ENCODE measurements at places on chromosomes 11 and 22.

DNA sequence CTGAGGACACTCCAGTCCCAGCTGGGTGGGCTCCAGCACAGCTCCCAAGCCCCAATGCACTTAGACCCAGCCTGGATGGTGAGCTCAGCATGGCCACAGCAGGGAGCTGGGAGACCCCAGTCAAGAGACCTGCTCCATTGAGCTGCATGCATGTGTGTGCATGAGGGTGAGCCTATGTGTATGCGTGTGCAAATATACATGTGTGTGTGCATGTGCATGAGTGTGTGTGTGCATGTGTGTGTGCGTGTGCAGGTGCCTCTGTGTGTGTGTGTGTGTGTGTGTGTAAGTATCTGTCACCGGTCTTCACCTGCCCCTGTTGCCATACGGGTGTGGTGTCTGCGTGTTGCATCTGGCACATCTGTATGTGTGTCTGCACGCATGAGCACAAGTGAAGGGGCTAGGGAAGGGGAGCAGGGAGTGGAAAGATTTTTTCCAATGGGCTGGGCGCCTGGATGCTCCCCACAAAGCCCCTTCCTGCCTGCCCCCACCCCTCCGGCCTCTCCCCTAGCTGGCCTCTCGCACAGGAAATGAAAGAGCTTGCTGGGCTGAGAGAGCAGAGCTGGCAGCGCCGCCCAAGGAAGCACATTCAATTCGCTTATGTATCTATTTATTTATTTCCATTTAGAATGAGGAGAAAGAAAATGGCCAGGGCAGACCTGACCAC, 4.1 kb downstream of the TSPAN32 start:
- DNase-seq, result no peak

DNA sequence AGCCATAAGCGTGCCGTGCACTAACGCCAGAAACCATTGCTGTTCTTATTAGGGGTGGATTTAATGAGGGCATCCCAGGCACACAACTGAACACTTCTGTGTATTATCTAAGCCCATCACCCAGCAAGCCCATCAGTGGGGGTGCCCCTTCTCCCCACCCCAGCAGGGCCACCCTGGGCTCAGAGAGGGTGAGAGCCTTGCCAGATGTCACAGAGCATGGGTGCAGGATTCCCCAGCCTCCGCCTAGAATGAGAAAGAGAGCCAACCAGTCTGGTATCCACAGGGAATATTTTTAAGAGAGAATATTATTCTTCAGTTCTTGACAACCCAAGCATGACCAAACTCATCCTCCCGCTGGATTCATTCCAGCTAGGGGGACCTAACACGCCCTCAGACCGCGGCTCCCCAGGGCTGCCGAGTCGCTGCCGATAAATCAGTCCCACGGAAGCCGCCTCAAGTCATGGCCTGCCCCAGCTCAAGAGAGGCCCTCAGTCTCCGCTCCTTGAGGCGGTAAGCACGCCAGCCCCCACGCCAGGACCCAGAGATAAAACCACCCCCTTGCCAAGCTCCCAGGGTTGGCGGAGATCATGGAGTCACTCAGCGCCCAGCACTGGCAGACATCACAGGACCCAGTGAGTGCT, 47.2 kb downstream of the MN1 start:
- no peak for DNase-seq

DNA sequence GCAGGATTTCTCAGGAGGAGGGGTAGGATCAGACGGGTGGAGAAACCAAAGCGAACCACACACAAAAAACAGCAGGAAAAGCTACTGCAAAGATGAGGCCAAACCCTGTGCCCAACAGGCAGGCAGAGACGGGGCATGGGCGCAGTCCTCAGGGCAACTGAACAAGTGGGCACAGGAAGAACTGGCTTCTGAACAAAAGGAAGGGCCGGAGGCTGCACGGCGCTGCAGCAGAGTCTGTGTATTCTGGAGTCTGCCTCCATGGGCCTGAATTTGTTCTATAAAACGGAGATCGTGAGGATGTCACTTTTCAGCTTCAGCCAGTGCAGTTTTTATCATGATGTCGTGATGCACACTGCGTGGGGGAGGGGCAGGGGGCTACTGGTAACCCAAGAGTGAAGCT, 1026.0 kb downstream of the TBC1D22A start:
- DNase-seq, result no peak

DNA sequence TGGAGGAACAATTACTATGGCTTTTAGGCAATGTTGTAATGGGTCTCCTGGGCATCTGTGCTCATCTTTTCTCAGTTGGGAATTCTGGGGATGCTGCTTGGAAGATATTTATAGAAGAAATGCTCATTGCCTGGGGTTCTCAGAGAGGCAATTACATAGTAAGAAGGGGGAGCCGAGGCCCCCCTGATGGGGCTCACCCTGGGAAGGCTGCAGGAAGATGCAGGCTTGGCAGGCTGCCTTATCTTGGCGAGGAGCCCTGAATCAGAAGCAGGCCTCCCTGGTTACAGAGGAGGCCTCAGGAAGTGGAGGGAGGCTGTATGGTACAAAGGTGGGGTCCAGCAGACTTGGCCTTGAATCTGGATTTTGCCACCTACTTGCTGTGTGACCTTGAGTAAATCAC, 60.6 kb upstream of the CRYBB3 start:
- DNase-seq, result no peak

DNA sequence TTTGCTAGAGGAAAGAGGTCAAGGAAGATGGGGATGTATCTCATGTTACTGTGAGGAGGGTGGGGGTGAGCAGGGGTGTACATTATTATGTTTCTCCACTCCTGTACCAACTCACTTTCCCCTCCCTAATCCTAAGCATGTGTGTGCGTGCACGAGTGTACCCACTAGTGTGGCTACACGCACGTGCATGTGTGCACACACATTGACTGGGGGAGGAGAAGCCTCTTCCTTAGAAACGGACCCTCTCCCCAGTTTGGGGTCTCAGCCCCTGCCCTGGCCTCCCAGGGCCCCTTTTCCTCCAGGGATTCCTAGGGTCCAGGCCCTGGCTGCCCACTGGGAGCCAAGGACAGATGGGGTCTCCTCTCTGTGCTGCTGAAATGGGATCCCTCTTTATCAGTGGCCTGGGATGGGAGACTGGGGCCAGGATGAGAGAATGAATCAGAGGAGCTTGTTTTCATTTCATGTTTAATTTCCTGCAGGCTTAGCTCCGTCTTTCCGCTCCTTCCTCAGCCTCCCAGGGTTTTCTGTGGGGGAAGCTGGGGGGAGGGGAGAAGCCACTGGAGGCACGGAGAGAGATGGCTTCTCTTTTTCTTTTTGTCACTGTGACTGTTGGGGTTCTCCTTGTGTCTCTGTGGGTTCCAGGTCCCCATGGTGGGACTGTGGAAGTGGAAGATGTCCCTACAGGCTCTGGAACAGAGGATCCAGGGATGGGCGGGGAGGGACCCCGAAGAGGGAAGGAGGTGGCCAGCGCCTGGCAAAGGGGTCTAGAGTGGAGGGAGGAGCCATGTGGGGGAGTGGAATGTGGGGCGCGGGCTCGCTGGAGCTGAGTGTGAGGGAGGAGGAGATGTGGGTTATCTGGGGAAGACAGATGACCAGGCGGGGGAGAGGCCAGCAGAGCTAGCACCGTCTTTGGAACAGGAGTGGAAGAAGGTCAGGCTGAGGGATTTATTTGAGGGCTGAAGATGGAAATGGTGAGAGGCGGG, 40.3 kb downstream of the ALX4 start:
- DNase-seq, result no peak

DNA sequence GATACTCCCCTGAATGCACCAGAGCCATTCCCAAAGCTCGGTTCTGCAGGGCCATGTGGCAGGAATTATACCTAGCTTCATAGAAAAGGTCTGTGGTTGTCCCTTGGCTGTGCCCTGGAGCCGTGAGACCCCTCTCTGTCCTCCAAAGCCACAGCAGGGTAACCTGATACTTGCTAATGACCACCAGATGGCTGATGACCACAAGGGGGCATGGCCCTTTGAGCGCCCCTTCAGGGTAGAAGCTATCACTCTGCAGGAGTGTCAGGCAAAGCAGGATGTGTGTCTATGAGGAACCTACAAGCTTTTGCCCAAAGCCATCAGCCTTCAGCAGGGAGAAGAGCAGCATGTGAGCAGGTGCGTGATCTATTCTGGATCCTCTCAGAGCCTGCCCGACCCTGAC, 95.3 kb downstream of the NTM start:
- DNase-seq, result no peak

All from stimulated activated CD4-positive, alpha-beta T cell treated with anti-CD3 and anti-CD28 coated beads, Interleukin-15, amount 100 ng/mL, for 1 hour (primary cell).